A549 treated with dexamethasone at 1 μM for 4 hours (cell line): ENCODE measurements at places on chromosomes 7 and 10. TPM values are rescaled to one million over a fixed set of nuclear protein-coding genes. Genes with fewer than 3 reads are reported as not detected.

ZCCHC24 gene
- 2.2 to 3.7 TPM (median 3.3 TPM) in 5 replicates for total RNA-seq

DNAJC2 gene
- total RNA-seq = 39.2 to 43.2 TPM (median 40.5 TPM) in 5 replicates

SPDYE18 gene
- total RNA-seq = 0.11 to 0.24 TPM (median 0.14 TPM) in 5 replicates

DKK1 gene
- 360 to 484 TPM (median 396 TPM) in 5 replicates for total RNA-seq

CYP2C18 gene
- 0.07 to 0.11 TPM (median 0.08 TPM) in 3 of 5 replicates, not detected in the others for total RNA-seq

SPAM1 gene
- not detected in 5 replicates for total RNA-seq

OPN4 gene
- total RNA-seq = 0.04 TPM in 1 of 5 replicates, not detected in the others
